ENCODE measurements at places on chromosomes 16 and 17.

DNA sequence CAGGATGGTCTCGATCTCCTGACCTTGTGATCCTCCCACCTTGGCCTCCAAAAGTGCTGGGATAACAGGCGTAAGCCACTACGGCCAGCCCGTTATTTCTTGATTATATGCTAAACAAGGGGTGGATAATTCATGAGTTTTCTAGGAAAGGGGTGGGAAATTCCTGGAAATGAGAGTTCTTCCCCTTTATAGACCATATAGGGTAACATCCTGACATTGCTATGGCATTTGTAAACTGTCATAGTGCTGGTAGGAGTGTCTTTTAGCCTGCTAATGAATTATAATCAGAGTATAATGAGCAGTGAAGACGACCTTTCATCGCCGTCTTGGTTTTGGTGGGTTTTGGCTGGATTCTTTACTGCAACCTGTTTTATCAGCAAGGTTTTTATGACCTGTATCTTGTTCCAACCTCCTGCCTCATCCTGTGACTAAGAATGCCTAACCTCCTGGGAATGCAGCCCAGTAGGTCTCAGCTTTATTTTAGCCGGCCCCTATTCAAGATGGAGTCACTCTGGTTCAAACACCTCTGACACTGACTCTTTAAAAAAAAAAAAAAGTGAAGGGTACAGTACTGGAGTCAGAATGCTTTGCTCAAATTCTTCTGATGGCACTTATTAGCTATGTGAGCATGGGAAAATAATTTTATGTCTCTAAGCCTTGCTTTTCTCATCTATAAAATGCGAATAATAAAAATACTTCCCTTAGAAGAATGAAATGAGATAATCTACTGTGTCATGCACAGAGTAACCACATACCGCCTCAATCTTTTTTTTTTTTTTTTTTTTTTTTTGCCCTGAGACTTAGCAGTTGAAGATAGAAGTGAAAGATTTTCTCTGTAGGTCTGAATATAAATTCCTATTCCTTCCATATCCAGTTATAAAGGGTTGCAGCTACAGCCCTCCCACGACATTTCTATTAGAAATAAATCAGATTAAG lies 5.1 kb upstream of the CALCOCO2 start:
- DNase-seq = no peak

- DNase-seq = no peak
These were observed 19.1 kb downstream of the CDIP1 start for GRCh38 chr16:4519274-4520058.

DNA sequence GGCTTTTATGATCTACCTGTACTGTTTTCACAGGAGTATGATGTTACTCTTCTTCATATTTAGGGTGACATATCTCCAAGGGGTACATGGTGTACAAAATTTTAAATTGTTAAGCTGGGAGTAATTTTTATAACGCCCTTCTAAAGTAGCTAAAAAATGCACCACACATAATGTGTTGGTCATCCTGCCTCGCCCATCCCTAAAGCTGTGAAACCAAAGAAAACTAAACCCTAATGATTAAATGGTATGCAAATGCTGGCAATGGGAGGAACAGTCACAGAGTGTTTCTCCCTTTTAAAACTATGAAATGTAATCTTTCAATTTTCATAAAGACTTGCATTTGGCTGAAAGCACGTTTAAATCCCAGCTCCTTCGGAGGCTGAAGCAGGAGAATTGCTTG lies 2.0 kb upstream of the KRT24 start:
- DNase-seq = no peak

DNA sequence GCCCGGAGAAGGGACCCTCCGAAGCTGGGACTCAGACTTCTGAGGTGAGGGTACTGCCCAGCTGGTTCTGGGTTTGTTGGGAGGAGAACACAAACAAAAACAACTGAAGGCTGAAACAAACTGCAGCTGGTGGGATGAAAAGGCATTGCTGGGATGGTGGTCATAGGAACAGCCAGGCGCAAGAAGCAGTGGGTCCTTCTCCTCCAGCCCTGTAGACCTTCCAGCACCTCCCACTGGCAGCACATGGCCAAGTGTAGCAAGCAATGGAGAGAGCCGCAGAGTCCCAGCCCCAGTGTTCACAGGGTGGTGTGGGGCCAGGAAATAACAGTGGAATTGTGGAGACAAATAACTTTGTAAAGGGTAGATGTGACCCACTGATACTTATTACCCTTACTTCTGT lies 48.7 kb upstream of the FOXJ1 start:
- no peak for DNase-seq

DNA sequence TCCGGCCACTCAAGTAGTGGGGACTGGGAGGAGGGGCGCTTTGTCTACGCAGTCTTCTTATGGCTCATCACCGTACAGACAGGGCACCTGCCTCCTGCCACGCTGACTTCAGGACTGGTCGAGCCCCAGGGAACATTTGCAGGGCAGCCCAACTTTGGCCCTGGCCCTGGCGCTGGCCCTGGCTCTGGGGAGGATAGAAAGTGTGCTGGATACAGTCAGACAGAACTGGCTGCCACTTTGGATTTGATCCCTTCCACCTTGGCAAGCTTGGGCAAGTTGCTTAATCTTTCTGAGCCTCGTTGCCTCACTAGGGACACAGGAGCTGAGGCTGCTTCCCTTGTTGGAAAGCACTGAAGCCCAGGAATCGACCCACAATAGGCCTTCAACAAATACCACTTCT lies 13.6 kb downstream of the LGALS9 start:
- no peak for DNase-seq

- DNase-seq = peak; percentile 4
These were observed 117.1 kb downstream of the KCNJ2 start for GRCh38 chr17:70286391-70286790.

DNA sequence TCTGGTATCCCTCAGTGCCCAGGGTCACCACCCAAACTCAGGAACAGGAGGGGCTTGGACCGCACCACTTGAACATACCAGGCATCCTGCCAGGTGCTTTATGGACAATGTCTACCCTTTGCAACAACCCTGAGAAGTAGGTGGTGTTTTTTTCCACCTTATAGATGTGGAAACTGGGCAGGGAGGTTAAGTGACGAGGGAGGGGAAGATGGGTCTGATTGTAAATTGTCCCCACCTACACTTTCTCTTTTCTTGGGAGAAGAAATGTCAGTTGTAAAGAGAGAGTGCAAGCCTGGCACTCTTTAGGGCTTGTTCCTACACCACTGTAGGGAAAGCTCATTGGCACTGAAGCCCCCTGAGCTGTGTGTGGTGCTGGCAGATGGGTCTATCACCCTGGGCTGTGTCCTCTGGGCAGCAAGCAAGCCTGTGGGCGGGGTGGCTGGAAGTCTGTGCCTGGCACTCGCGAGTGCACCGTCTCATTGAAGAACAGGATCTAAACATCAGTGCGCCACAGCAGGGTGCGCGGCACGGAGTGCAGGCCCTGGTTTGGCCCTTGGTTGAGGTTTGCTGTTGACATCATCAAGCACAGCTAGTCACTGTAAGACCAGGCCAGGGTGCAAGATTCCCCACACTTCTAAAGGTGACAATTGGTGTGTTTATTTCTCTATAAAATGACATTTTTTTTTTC lies 15.1 kb downstream of the NOD2 start:
- DNase-seq = no peak

DNA sequence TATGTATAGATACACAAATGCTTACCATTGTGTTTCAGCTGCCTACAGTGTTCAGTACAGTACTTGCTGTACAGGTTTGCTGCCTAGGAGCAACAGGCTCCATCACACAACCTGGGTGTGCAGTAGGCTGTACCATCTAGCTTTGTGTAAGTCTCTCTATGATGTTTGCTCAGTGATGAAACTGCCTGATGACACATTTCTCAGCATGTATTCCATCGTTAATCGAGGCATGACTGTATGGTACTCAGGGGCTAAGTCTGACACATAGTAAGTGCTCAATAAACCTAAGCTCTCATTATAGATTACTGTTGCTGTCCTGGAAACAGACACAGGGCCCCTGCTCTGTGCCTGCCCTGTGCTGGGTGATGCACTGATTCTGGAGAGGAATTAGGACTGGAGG lies 18.1 kb downstream of the KCNJ12 start:
- no peak for DNase-seq

GRCh38 chr16:78522327-78522726 lies 422.9 kb downstream of the WWOX start:
- no peak for DNase-seq

GRCh38 chr17:34879146-34879545 lies 82.1 kb downstream of the CCT6B start:
- no peak for DNase-seq

GRCh38 chr16:89821438-89822187 lies 5.2 kb upstream of the FANCA start:
- DNase-seq = no peak

DNA sequence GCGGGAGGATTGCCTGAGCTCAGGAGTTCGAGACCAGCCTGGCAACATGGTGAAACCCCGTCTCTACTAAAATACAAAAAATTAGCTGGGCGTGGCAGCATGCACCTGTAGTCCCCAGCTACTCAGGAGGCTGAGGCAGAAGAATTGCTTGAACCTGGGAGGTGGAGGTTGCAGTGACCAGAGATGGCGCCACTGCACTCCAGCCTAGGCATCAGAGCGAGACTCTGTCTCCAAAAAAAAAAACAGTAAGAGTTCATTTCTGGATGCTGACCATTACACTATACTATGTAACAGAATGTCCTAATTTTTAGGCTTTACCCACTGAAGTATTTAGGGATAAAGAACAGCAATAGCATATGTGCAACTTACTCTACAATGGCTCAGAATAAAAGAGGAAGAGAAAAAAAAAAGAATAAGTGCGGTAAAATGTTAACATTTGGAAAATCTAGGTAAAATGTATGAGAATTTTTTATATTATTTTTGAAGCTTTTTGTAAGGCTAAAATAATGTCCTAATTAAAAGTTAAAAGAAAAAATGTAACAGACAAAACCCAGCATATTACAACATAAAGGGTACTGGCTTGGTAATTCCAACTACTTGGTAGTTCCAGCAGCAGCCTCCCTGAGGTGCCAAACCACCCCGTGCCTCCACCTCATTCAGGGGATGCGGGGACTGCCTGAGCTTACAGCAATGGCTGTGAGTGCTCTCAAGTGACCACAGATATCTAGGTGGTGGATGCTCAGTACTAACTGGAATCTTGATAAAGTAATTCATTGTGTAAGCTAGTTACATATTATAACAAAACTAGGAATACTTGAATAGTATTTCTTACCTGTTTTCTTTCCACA lies 10.9 kb downstream of the COPS3 start:
- no peak for DNase-seq

GRCh38 chr17:30921544-30922196 lies at the start of gene ADAP2:
Gene ADAP2 (plus strand): TSS chr17:30921945. CDS start chr17:30922015, 70 bp downstream.
- DNase-seq = no peak

DNA sequence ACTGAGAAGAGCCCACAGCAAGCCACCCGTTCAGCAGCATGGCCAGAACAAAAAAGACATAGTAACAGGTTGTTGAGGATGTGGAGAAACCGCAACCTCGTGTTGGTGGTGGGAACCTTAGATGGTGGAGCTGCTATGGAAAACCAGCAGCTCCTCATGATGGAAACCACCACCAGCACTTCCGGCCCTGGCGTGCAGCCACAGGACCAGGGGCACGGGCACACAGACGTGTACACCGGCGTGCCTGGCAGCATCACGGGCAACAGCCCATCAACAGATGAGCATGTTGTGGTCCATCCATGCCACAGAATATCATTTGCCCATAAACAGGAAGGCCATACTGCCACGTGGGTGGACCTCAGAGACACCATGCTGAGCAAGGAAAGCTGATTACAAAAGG lies 11.9 kb downstream of the CTU2 start:
- no peak for DNase-seq

- no peak for DNase-seq
These were observed 2.4 kb downstream of the ZNF768 start for GRCh38 chr16:30523768-30524574.

- DNase-seq = no peak
These were observed 120.5 kb downstream of the CCT6B start for GRCh38 chr17:34840750-34841149.

DNA sequence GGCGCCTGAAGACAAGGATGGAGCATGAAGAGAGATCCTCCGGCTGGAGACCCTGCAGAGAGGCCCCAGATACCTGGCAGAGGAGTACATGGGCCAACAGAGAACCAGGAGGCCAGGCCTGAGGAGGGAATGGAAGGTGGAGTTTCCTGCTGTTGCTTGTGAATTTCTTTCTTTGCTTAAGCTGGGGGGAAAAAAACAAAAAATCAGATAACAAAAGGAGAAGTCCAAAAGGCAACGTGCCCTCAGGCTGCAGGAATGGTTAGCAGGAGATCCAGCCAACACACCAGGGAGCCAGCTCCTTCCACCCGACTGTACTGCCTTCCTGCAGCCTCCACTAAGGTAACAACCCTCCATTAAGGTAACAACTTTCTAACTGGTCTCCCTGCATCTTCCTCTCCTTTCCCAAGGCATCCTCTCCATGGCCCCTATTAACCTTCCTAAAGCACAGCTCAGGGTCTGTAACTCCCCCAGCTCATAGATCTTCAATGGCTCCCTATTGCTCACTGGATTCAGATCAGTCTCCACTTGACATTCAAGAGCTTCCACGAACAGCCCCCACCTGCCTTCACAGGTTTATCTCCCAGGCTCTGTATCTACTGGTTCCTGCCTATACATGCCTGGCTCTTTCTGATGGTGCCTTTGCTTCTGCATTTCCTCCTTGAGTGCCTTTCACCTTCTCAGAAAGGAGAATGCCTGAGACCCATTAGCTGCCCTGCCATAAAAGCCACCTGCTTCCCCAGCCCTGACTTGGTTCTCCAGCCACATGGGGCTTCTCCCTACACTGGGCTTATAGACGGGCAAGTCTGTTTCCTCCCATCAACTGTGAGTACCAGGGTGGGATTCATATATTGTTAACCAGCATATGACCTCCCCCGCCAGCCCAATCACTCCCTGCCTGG lies 725 bp upstream of the ARL5C start:
- no peak for DNase-seq

DNA sequence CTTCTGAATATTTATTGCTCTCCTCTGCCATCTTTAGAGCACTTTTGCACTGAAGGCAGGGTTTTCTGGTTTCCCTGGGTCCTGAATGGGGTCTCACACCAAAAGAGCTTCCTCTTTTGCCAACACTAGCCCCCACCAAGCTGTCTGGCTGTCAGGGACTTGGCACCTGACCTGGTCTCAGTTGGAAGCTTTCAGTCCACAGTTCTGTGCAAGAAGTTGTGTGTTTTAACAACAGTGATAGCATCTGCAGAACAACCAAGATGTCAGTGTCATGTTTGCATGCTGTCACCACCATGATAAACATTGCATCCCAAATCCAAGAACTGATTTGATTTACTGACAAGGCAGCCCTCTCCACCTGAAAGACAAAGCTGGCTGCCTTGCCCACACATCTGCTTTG lies 448.5 kb upstream of the CCL2 start:
- DNase-seq = no peak
